ENCODE measurements at places on chromosomes 7 and 10. TPM values are rescaled to one million over a fixed set of nuclear protein-coding genes. Genes with fewer than 3 reads are reported as not detected.

MALSU1 gene
- total RNA-seq, result 55.1 TPM

JAKMIP3 gene
- total RNA-seq, result not detected

MTG1 gene
- total RNA-seq, result 29.5 TPM

DNA sequence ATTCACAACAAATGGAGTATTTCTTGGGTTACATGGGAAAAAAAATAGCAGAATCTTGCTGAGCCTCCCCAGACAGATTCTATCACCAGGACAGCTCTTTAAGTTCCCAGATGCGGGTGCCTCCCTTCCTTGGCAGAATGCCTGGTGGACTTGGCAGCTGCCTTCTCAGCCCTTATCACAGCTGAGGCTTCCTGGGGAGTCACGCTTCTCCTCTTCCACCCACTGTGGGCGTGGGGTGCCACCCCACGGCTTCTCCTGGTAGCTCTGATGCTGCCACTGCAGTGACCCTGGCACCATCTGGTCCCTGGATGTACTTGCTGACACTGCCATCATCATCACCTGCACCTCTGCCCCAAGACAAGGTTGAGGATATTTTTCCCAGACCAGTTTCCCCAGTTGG, 16.2 kb upstream of the NME8 start:
- DNase-seq, result no peak

- DNase-seq, result no peak
Measured at GRCh38 chr7:50641442-50642405, 76.5 kb upstream of the DDC start.

GRCh38 chr7:75658802-75659201, 79.9 kb downstream of the HIP1 start:
- DNase-seq, result no peak

- DNase-seq, result no peak
Measured at GRCh38 chr10:112471878-112472487, 25.0 kb downstream of the VTI1A start.

DNA sequence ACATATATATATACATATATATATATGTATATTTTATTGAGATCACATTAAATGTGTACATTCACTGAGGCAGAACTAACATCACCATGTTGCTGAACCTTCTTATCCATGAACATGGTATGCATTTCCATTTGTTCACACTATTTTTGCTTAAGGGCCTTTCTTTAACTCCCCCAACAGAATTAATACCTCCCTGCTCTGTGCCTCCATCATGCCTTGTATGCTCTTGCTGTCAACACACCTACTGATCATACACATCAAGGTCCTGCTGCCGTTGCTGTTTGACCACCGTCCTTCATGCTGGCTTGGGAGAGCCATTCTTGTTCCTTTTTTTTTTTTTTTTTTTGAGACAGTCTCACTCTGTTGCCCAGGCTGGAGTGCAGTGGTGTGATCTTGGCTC, 43.5 kb downstream of the EPHB4 start:
- DNase-seq, result no peak

DNA sequence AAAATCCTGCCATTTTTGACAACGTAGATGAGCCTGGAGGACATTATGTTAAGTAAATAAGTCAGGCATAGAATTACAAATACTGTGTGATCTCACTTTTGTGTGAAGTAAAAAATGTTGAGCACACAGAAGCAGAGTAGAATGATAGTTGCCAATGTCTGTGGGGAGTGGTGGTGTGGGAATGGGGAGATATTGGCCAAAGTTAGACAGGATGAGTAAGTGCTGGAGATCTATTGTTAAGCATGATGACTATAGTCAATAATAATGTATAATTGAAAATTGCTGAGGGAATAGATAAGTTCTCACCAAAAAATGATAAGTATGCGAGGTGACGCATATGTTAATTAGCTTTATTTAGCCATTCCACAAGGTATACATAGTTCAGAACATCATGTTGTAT, 92.0 kb downstream of the GPR85 start:
- DNase-seq, result no peak

GRCh38 chr10:88389456-88389855, 193.7 kb downstream of the RNLS start:
- no peak for DNase-seq

DNA sequence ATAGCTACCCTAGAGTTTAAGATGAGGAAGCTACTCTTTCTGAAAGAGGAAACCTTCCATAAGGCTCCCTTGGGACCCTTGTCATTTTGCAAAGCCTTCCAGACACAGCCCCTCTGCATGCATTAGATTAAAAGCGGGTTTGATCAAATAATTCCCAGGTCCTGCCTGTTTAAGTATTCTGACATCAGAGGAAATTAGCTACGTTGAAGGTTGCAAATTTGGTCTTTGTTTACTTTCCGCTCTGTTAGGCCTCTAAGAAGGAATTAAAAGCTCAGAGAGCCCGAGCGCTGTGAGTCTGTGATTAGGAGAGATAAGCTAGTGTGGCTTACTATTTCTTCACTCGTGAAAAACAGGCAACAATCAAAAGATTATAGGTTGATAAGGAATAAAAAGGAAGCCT, 1.4 kb upstream of the THSD7A start:
- no peak for DNase-seq

DNA sequence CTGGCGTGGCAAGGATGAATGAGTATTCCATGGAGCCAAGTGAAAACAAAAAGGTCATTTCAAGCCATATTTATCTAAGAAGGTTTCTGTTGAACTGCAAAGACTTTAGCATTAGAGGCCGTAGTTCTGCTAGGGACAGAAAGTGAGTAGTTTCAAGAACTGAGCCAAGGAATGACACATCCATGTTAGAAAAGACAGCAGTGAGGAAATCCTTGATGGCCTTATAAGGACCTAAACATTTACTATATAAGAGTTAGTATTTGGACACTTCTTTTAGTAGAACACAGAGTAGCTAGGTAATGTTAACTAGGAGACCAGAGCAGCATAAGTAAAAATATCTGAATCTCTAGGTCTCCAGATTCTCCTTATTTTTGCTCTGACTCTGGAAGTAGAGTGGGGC, 329.8 kb upstream of the SEMA3D start:
- no peak for DNase-seq

DNA sequence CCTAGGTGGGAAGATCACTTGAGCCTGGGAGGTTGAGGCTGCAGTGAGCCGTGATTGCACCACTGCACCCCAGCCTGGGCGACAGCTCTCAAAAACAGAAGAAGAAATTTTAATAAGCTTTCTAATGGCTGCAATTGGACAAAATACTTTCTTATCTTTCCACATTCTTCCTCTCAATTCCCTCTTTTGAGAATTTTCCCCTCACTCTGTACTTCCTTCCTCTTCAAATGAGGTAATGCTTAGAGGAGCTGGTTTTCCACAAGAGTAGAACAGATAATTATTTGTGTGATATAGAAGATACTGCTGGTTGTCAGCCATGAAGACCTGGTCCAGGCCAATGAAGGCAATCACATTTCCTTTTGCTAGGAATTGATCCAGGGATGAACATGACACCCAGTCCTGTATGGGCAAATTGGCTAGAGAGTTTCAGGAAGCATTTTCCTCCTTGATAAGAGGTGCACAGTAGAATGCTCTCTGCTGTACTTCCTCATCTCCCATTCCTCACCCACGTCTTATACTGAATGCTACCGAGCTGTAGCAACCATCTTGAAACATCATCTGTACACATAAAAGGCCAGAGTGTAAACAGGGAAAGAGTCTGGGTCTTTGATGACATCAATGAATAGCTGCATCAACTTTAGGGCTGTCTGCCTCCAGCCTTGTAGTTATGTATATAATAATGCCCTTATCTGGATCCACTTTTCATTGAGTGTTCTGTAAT, 103.9 kb downstream of the CDK6 start:
- no peak for DNase-seq

Measured in esophagus squamous epithelium (tissue), 5 donors.